Dorsolateral prefrontal cortex (tissue), 122 donors: ENCODE measurements at places on chromosomes 16 and 17. TPM values are rescaled to one million over a fixed set of nuclear protein-coding genes. Genes with fewer than 3 reads are reported as not detected.

DNA sequence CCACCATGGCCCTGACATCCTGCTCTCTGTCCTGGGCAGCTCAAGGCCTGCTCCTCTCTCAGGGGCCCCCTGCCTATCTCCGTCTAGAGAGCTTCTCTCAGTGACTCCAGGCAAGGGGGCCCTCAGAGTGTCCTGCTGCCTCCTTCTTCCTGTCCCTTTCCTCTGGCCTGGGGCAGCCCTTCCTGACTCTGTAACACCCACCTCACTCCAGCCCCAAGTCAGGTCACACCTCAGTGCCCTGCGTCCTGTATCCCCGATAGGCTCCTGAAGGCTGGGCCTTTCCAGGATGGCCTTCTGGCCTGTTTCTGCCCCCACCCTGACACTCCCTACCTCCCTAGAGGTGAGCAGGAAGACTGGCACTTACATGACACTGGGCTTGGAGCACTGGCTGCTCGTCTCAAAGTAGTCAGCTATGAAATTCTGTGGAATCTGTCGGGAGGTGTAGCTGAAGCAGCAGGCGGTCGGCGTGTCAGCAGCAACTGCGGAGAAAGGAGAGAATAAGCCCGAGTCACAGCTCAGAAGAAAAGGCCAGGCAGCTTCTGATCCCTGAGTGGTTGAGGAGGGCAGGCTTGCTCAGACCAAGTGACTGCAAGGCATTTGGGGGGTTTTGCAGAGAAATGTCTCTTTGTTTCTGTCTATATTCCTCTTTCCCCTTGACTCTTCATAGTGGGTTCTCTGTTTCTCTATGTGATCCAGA is 976 bp downstream of the CCL3L1 start:
- DNase-seq: no peak

The CFAP97D1 gene
- total RNA-seq: not detected

The ZNF200 gene
- 6.5 TPM for total RNA-seq

DNA sequence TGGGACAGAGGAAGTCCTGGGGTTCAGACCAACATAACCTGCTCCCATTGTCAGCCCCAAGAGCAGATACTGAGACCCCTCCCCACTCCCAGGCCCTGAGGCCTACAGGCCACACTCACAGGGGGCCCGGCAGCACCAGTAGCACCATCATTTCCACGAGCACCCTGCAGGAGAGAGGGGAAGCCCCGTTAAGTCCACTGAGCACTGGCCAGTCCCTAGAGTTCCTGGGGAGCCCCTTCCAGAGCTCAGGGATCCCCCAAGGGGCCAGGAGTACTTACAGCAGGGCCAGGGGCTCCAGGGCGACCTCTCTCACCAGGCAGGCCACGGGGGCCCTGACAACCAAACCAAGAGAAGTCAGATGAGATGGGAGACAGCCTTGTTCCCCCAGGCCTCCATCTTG is 5.4 kb downstream of the COL1A1 start:
- no peak for DNase-seq

The ZSCAN10 gene
- total RNA-seq: not detected

The DNAAF1 gene
- total RNA-seq: 15.4 TPM

The BIRC5 gene
- total RNA-seq: 0.67 TPM

- DNase-seq: no peak
Measured at GRCh38 chr16:11329891-11330290, 15.4 kb upstream of the RMI2 start.

DNA sequence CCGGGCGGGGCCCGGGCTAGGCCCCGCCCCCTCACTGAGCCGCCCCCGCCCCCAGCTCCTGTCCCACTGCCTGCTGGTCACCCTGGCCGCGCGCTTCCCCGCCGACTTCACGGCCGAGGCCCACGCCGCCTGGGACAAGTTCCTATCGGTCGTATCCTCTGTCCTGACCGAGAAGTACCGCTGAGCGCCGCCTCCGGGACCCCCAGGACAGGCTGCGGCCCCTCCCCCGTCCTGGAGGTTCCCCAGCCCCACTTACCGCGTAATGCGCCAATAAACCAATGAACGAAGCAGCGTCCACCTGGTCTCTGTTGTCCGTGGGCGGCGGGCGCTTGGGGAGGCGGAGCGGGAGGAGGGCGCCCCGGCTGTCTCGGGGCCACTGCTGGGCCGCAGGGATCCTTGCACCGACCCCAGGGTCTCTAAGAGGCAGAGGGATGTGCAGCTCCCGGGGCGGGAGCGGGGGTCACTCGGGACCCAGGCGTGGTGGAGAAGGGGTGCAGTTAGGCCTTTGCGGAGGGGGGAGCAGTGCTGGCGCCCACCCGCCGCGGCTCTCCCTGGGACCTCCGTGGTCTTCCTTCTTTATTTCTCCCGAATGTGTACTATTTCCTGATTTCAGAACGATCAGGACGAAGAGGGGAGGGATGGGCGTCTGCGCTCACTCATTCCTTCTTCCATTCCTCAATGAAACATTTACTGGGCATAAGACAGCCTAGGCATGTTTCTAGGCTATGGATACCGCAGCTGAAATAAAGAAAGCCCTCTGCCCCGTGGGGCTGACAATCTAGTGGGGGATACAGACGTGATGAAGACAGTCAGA is 2.0 kb downstream of the HBZ start:
- peak; percentile 40 for DNase-seq

GRCh38 chr17:2391597-2392251 is 9.1 kb downstream of the MNT start:
- DNase-seq: no peak

DNA sequence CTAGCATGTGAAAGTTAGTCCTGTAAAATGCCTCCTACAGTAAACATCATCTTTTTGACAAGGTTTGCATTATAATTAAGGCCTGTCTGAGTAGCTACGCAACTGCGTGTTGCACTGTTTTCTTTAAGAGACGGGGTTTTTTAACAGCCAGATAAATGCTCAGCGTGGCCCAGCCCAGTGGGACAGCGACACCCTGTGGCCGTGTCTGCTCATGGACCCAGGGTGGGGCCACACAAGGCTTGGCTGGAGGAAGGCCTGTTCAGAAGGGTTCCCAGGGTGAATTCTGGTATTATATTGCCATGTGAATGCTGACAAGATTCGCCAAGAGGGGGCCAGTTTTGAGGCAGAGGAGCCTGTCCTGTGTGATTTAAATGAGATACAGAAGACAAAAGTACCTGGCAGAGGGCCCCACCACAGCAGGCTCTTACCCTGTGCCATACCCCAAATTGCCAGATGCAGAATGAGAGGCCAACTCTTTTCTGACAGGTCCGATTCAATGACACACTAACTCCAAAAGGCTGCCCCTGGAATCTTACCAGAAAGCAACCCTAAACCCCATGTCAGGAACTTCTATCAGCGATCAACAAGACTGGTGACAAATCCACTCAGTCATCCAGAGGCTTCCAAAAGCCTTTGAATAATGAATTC is 65.9 kb upstream of the IRX6 start:
- no peak for DNase-seq

DNA sequence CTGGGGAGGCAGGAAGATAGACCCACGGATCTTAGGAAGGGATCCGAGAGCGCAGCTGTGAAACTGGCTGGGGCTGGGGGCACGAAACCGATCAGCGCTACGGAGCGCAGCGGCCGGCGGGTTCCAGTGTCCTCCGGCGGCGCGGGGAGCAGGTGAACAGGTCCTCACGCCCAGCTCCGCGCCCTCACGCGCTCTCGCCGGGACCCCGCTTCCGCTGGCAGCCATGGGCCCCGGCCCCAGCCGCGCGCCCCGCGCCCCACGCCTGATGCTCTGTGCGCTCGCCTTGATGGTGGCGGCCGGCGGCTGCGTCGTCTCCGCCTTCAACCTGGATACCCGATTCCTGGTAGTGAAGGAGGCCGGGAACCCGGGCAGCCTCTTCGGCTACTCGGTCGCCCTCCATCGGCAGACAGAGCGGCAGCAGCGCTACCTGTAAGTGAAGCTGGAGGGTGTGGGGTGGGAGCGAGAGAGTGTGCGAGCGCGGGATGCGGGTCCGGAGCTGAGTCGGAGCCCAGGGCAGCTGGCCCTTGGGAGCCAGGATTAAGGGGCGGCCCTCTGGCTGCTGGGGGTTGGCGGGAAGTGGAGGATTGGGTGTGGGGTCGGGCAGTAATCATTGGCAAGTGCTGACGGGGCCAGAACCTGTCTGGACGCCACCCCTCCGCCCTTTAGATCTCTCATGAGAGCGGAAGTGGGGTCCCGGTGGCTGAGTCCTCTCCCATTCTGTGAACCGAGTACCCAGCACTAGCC is 479 bp downstream of the ITGA3 start:
- peak; percentile 72 for DNase-seq

DNA sequence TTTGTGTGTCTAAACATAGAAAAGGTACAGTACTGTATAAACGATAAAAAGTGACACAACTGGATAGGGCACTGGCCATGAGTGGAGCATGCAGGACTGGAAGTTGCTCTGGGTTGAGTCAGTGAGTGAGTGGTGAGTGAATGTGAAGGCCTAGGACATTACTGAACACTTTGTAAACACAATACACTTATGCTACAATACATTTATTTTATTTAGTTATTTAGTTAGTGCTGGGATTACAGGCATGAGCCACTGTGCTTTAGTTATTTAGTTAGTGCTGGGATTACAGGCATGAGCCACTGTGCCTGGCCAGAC is 4.6 kb downstream of the CFAP20 start:
- no peak for DNase-seq

GRCh38 chr16:49592546-49593423 is 219.2 kb downstream of the C16orf78 start:
- no peak for DNase-seq

DNA sequence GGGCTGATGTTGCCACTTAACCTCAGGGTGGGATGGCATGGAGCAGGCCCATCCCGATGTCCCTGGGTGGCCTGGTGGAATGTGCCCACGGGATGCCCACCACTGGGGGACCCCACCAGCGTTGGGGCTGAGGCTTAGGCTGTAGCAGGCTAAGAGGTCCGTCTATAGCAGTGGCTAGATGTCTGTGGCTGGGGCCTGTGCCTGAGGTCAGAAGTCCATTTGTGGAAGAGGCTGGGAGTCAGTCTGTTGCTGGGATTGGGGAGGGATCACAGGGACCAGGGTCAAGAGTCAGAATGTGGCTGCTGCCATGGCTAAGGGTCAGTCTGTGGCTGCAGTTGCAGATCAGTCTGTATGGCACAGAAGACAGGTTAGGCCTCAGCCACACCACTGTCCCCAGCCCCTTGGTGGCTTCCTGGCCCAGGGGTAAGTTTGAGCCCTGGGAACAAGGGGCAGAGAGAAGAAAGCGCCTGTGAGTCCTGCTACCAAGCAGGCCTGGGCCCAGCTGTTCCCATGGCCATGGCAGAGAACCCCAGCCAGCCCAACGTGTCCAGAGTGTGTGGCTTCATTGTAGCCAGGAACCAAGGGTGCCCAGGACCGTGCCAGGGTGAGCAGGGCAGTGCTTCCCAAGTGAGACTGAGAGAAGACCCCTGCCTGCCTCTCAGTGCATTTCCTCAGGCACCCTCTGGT is 35.7 kb downstream of the RAI1 start:
- DNase-seq: no peak
